Retina (tissue), 1 donor: ENCODE measurements at places on chromosomes 3 and 15.

- DNase-seq: no peak
Measured at GRCh38 chr15:89985111-89985510, 16.0 kb upstream of the ZNF710 start.

DNA sequence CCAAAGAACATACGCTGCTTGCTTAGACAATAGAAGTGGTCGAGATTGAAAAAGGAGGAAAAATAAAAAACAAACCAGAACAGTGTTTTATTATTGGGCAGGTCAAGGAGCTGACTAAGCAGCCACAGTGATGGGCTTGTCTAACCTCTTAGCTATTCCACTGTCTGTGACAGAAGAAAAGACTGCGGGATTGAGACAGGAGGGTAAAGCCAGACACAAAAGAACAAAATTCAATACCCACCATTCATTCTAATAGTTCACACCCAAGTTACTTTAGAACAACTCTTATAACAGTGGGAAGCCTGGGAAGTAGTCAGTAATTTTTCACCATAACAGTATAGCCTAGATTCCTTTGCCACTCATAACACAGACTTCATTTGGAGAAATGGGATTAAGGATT lies 435.4 kb downstream of the MFSD1 start:
- no peak for DNase-seq

DNA sequence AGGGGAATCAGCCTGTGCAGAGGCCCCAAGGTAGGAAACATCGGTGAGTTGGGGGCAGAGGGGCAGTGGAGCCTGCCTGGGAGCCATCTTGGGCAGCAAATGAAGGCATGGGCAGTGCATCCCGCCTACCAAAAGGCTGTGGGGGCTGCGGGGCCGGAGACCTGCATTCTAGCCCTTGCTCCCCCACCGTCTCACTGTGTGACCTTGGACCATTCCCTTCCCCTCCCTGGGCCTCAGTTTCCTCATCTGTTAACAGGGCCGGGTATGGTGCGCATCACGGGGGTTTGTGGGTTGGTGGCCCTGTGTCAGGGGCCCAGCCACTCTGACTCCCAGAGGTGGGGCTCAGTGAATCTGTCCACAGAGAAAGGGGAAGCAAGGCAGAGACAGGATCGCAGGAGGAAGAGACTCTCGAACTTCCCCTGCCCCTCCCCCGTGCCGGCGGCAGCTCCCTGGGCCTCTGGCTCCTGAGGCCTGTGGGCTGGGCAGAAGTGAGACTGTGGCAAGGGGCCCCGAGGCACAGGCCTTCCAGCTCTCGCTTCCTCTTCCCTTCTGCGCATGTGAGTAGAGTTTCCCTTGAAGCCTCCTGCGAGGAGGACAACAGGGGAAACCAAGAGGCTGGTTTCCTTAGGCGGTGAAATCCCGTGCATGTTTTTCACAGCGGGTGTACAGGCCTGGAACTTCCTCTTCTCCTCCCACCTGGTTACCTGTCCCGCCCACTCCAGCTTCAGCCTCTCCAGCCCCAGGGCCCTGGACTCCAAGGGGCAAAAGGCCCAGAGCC lies 42.9 kb downstream of the IDH2 start:
- no peak for DNase-seq

- DNase-seq: no peak
Measured at GRCh38 chr3:44106756-44107155, 134.9 kb upstream of the TOPAZ1 start.

DNA sequence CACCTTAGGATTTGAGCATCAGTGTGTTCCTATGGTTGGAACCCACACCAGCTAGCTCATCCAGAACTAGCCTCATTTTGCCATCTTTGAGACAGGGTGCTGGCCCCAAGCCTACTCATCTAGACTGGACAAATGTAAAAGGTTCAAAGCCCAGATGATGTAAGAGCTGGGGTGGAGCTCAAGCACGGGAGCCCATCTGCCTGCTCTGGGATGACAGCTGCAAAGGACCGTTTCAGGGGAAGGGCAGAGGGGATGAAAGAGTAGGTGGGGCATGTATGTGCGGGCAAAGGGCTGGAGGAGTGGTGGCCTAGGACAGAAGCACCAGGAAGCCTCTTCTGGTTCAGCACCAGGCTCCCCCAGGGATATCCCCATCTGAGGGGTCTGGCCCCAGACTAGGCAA lies 15.8 kb downstream of the CLK3 start:
- DNase-seq: no peak

- DNase-seq: no peak
Measured at GRCh38 chr3:62774221-62774620, 101.0 kb downstream of the CADPS start.

- DNase-seq: no peak
Measured at GRCh38 chr3:151268267-151269235, 9.8 kb downstream of the P2RY14 start.

GRCh38 chr3:65717676-65718346 lies 320.9 kb downstream of the MAGI1 start:
- DNase-seq: no peak

GRCh38 chr3:51799879-51800749 lies 21.1 kb upstream of the IQCF6 start:
- peak; percentile 52 for DNase-seq

GRCh38 chr3:133463347-133463860 lies 63.5 kb downstream of the BFSP2 start:
- no peak for DNase-seq

DNA sequence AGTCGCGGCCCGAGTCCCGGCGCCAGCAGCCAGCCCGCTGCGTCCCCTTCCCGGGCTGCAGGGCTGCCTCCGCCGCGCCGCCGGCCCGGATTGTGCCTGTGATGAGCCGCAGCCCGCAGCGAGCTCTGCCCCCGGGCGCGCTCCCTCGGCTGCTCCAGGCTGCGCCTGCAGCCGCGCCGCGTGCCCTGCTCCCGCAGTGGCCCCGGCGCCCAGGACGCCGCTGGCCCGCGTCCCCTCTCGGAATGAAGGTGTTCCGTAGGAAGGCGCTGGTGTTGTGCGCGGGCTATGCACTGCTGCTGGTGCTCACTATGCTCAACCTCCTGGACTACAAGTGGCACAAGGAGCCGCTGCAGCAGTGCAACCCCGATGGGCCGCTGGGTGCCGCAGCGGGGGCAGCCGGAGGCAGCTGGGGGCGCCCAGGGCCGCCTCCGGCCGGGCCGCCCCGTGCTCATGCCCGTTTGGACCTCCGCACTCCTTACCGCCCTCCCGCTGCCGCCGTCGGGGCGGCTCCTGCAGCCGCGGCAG lies 1.2 kb downstream of the CHST2 start:
- DNase-seq: no peak

- no peak for DNase-seq
Measured at GRCh38 chr15:46304321-46304720, 669.5 kb downstream of the SQOR start.

GRCh38 chr15:81560405-81560804 lies 186.4 kb upstream of the TMC3 start:
- no peak for DNase-seq

GRCh38 chr3:183537295-183537730 lies 18.2 kb downstream of the KLHL6 start:
- DNase-seq: no peak

GRCh38 chr3:158711886-158712285 lies 20.4 kb downstream of the RARRES1 start:
- no peak for DNase-seq

DNA sequence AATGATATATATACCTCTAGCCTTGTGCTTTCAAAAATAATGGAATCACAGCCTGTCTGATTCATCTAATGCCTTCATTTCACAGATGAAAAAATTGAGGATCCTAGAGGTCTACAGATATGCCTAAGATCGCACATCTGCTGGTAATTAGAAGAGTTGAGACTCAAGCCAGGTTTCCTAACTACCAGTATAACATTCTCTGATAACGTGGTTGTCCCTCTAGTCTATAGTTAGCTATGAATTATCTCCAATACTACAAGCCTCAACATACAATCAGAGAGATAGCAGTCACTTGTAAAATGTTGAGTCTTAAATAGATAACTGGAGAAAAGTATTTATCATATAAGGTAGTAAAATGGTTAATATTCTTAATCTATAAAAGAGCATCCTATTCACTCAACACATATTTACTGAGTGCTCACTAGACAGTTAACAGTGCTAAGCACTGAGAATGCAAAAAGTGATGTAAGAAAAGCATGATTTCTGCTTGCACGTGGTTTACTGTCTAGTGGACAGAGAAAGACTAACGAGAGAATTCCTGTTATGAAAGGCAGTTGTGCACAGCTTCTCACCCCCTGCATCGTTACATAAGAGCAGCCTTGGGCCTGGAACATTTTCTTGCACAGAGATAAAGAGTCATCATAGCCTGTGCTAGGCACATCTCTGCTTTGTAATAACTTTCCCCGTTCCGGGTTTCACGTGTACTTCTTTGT lies 4.9 kb upstream of the ENTPD3 start:
- DNase-seq: no peak

DNA sequence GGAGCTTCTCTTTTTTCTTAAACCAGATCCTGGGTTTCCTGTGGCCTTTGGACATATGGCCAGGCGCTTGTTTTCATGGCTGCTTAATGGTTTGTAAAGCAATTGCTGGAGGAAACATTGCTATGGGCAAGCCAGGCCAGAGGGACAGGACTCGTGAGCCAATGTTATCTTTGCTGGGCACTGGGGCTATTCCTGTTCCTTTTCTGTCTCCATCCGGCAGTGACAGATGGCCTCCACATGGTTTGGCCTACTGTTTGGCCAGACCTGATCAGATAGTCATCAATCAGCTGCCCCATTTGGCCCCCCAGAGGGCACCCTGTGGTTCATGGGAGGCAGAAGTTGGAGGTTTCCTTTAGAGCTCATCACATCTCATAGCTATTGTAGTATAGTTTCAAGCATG lies 326.1 kb upstream of the ROPN1 start:
- peak; percentile 28 for DNase-seq

- no peak for DNase-seq
Measured at GRCh38 chr3:65265942-65266590, 578.3 kb upstream of the ADAMTS9 start.

- peak; percentile 54 for DNase-seq
Measured at GRCh38 chr3:149134575-149134974, 5.1 kb downstream of the HPS3 start.

DNA sequence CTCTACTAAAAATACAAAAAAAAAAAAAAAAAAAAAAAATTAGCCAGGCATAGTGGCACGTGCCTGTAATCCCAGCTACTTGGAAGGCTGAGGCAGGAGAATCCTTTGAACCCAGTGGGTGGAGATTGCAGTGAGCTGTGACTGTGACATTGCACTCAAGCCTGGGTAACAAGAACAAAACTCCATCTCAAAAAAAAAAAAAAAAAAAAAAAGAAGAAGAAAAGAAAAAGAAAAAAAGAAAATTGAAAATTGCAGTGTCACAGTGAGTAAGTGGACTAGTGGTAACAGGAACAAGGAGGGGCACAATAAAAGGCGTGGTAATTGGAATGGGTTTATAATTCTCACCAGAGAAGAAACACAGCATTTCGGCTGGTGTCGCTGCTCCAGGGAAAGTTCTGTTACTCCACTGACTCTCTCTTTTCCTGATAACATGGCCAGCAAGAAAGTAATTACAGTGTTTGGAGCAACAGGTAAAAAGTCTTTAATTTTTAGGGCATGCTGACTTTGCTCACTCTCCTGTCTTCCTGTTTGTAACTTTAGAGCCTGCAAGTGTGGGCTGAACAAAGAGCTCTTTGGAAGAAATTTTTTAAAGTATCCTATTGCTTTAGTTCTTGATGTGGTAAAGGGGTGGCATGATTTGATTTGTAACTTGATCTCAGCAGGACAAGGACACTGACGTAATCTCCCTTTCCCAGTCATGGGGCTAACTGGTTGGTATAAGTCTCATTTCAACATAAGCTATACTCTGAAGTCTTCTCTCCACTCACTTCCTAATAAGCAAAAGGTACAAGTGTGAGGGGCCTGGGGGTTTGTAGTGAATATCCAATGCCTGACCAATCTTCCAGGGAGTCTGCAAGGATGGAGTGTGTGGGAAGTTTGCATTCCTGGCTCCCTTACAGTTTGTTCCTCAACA lies 22.1 kb upstream of the TRA2B start:
- DNase-seq: no peak

GRCh38 chr3:27022096-27022761 lies 347.0 kb downstream of the NEK10 start:
- no peak for DNase-seq
